HT1080 (cell line): ENCODE measurements at places on chromosomes 1 and 21.

DNA sequence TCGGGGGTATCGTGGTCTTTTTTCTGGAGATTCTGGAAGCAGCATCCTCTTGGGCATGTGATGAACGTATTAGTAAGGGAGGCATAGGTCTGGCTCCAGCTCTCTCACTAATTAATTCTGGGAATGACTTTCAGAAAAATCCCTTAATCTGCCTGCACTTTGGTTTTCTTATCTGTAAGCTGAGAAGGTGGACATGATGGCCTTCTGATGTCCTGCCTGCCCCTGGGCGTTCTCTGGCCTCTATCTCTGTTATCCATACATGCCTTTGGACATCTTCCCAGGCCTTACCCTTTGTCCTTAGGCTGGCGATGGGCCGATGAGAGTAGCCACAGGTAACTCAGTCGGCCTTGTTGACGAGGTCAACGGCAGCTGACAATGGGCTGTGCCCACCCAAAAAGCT lies 8.8 kb downstream of the NTRK1 start:
- no peak for DNase-seq

DNA sequence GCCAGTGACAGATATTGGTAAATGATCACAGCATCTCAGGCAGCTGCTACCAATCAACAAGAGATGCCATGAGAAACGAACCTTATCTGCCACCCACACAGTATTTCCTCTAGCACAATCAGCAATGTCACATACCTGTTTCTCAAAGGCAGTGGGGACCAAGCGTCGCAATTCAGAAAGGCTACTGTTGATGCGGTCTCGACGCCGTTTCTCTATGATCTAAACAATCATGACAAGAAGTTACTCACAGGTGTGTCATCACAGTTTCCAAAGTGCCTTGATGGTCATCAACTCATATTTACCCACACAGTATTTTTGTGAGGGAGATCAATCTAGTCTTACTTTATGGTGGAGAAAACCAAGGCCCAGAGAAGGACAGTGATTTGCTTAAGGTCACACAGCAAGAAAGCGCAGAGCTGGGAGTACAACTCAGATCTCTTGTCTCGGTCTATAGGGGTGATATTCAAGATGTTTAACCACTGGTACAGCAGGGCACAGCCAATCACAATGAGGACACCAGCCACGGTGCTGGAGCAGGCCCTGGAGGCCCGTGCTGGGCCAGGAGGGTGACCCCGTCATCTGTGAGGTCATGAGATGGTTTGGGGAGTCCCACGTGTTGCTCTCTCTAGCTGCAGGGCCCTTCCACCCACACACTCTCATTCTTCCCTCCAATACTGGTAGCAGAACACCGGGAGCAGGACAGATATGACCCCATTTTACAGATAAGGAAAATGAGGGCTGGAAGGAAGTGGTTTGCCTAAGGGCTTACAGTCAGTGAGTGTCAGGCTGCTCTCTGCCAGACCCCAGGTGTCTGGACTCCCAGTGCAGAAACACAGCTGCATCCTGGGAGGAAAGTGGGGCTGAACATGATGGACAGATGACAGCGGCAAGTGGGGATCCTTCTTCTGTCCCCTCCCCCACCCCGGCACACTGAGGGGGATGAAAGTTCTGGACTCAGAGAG lies 7.8 kb downstream of the HEYL start:
- no peak for DNase-seq

DNA sequence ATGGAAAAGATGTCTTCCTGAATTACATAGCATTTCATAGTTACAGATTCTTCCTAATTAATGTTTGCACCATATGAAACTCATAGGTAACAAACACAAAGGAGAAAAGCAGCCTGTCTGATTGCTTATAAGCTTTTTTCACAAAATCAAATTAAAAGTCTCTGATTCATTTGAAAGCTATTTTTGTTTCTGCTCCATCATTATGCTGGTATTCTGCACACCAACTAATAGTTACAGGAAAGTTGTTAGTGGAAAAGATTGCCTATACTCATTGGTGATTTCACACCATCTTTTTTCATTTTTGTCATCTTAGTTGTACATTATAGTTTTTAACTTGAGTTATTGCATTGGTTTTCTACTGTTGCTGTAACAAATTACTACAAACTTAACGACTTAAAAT lies 70.0 kb downstream of the PRKAA2 start:
- DNase-seq = peak; percentile 14

GRCh38 chr1:152768847-152769533 lies 6.0 kb upstream of the LCE1F start:
- peak; percentile 50 for DNase-seq

- DNase-seq = no peak
Observed at GRCh38 chr1:41874903-41875411, 43.8 kb downstream of the HIVEP3 start.

DNA sequence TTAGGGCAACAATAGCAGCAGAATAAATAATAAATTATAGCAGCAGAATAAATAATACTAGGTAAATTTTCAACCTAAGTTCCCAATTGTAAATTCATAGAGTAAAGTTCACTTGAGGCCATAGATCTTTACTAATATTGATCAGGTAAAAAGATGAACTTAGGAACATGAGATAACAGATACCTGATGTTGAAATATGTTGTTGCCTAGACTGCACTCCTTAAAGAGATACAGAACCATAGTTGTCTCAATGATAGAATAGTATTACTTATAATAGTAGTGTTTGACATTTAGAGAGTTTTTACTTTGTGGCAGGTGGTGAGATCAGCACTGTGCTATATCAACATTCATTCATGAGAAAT lies 378 bp upstream of the F13B start:
- DNase-seq = no peak

GRCh38 chr1:192224846-192225245 lies 66.6 kb downstream of the RGS18 start:
- DNase-seq = no peak
